ENCODE measurements at places on chromosomes 12 and 14.

- DNase-seq = no peak
Measured at GRCh38 chr14:77068517-77069200, 29.4 kb upstream of the CIPC start.

DNA sequence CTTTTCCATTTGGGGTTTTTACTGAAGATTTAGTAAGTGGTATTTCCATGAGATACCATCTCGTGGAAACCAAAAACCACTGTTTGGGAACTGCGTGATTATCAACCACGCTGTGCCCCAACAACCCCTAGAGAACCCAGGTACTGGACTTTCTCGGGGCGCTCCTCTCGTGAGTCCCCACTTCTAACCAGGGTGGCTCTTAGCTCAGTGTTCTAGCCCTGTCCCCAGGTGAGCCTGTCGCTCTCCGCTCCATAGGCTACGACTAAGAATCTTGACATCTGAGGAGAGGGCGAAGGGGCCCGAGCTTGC, 686 bp downstream of the MCRS1 start:
- DNase-seq = no peak

GRCh38 chr12:108594323-108594903, 3.5 kb downstream of the TMEM119 start:
- DNase-seq = no peak

DNA sequence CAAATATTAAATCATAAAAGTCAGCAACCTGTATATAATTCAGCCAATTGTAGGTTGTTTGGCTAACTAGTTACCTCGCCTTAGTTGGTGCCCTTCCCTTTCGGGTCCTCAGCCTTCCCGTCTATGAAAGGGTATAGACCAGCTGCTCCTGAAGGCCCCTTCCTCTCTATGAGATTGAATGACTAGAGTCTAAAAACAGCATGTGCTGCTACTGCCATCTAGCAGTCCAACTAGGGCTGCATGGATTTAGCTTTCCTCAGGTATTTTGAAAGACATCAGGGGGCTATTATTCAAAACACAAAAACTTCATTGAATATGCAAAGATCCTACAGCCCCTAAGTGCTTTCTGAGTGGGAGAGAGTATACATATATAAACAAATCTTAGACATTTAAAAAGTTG, 37.0 kb upstream of the TMEM263 start:
- no peak for DNase-seq

DNA sequence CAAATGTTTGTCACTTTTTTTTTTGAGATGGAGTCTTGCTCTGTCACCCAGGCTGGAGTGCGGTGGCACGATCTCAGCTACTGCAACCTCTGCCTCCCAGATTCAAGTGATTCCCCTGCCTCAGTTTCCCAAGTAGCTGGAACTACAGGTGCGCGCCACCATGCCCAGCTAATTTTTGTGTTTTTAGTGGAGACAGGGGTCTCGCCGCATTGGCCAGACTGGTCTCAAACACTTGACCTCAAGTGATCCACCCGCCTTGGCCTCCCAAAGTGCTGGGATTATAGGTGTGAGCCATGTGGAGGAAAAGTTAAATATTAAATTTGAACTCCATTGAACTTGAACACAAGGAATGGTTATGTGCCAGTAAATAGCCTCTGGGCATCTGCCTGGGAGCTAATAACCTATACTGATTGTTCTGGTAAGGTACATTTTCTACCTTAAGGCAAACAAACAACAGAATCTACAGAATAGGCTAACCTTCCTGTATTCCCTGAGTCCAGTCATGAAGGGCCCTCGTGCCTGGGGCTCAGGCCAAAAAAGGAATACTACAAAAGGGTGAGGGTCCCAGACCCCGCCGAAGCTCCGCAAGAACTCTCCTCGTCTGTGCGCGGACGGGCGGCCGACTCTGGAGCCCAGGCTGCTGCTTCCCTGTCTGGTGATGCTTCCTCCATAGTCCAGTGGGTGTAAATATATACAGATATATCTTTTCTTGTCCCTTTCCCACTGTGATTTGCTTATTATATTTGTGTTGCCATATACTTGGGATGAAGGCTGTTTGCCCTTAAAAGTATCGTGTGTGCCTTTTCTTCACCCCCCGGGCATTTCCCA, 74.0 kb upstream of the EIF5 start:
- no peak for DNase-seq
